ENCODE measurements at places on chromosomes 1 and 21.

- no peak for DNase-seq
Observed at GRCh38 chr1:12499539-12500240, 118.3 kb downstream of the DHRS3 start.

DNA sequence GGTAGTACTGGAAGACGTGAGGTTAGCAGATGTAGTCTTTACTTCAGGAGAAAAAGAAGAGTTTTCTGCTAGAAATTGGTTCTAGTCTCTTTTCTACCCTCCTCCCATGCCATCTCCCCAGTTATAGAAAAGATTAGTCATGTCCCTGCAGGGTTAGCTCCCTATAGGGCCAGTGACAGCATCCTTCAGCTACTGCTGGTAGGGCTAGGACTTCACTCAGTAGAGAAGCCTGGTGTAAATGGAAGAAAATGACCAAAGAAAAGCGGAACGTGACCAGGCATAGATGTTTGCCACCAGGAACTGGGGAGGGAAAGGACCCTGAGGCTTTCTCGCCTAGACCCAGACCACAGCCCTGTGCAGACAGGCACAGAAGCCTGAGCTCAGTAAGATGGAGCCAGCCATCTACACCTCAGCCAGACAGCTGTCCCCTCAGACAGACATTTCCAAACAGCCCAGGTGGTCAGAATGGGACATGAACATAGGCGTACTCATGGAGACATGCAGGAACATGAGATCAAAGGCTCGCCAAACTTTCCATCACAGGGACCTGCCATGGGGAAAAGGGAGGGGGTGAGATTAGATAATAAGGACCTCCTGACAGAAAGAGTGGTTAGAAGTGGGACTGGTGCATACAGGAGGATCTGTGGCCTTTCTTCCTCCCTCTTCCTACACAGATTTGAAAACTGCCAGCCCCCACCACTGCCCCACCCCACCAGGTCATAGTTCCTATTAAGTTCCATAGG is 23.5 kb upstream of the SLAMF9 start:
- DNase-seq = no peak

DNA sequence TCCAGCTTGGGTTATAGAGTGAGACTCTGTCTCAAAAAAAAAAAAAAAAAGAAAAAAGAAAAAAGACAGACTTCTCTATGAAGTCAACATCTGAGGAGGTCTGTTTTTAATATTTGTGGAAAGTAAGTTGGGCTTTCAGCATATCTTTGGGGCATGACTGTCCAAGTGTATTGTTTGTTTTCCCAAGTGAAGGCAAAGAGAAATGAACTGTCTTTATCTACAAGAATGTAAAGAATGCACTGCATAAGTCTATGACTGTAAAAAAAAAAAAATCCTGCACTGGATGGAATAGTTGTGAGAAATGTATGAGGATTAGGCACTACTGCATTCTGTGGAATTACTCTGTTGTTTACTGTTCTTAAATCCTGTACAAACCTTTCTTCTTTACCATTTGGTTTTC is 45.6 kb upstream of the TMEM61 start:
- DNase-seq = no peak

DNA sequence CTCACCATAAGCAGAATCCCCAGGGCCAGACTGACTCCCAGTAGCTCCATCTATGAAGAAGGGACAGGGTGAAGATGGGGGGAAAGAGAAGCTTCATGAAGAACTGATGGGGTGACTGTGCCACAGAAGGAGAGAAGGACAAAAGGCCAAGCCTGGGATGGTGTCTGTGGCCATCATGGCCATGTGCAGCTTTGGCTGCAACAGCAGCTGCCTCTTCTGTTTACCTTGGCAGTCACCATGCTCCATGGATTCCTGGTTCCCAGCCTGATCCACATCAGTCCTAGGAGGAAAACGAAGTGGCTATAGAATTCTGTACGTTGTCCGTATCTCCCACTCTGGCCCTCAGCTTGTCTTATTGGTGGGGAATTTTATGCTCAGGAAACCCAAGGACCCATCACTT is 12.0 kb downstream of the SEMA6C start:
- no peak for DNase-seq

DNA sequence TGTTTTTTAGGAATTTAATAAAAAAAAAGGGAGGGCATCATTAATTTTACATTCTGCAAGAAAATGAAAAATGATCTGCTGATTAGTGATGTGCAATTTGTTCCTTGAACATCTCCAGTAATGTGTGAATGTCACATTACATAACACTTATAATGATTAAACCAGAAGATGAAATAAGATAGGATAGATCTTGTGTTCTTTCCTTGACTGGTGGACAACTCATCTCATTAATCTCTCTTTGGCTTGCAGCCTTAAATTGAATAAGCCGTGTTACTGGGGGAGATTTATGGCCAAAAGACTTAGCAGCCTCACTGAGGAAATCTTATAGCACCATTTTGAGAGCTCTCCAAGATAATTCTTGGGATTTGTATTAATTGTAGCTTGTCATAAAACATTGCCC is 217.2 kb downstream of the ST6GALNAC3 start:
- DNase-seq = no peak

GRCh38 chr21:23887725-23888306 is 1719.5 kb downstream of the MRPL39 start:
- DNase-seq = peak; percentile 5

GRCh38 chr1:39540504-39541031 is 36.0 kb downstream of the PABPC4 start:
- no peak for DNase-seq

GRCh38 chr1:214124281-214124805 is 136.6 kb downstream of the PROX1 start:
- DNase-seq = no peak

GRCh38 chr1:206737729-206738201 is 32.8 kb upstream of the IL19 start:
- DNase-seq = peak; percentile 44

DNA sequence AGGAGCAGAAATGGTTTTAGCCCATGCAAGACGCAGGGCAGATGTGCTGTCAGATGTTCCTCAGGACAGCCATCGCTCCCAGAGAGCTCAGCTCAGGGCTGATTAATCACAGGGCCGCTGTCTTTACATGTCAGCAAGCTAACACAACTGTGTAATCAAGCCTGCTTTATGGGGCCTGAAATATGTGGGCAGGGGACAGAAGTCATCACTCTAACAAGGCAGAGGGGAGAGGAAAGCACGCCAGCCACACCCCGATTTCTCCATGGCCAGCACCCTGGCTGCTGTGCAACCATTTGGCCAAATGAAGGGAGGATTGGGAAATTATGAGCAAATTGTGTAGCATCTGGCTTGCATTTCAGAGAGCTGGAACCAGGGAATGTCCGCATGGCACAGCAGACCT is 368.8 kb downstream of the NPHP4 start:
- no peak for DNase-seq

- no peak for DNase-seq
Observed at GRCh38 chr1:209389258-209389657, 194.3 kb upstream of the CAMK1G start.

- no peak for DNase-seq
Observed at GRCh38 chr1:204760757-204761156, 75.2 kb upstream of the LRRN2 start.

- DNase-seq = no peak
Observed at GRCh38 chr1:42720868-42721267, 19.2 kb downstream of the CLDN19 start.

DNA sequence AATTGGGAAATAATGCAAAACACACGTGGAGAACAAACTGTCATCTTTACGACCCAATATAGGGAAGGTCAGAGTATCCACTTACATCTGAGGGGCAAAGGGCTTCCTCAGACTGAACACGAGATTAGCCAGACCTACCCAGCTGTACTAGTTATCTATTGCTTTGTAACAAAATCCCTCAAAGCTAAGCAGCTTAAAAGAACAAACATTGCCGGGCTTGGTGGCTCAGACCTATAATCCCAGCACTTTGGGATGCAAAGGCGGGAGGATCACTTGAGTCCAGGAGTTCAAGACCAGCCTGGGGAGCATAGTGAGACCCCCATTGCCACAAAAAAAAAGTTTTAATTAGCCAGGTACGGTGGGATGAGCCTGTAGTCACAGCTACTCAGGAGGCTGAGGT is 262.8 kb downstream of the LTN1 start:
- DNase-seq = no peak

- peak; percentile 29 for DNase-seq
Observed at GRCh38 chr1:200738949-200739651, 407 bp downstream of the CAMSAP2 start.

DNA sequence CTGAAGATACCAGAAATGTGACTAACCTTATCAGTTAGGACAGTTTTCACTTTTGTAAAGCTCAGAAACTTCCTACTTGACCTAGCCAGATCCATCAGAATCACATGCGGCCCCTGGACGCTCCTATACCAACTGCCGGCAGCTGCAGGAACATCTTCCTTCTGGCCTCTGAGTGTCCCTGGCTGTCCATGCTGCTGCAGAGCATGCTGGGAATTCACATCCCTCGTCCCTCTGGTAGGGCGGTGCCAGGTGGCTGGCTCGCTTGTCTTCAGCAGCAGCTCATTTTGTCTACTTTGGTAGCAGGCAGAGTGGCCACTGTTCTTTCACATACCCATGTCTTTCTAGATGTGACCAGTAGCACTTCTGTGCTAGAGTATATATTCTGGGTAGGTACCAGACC is 34.4 kb downstream of the HHAT start:
- DNase-seq = no peak

DNA sequence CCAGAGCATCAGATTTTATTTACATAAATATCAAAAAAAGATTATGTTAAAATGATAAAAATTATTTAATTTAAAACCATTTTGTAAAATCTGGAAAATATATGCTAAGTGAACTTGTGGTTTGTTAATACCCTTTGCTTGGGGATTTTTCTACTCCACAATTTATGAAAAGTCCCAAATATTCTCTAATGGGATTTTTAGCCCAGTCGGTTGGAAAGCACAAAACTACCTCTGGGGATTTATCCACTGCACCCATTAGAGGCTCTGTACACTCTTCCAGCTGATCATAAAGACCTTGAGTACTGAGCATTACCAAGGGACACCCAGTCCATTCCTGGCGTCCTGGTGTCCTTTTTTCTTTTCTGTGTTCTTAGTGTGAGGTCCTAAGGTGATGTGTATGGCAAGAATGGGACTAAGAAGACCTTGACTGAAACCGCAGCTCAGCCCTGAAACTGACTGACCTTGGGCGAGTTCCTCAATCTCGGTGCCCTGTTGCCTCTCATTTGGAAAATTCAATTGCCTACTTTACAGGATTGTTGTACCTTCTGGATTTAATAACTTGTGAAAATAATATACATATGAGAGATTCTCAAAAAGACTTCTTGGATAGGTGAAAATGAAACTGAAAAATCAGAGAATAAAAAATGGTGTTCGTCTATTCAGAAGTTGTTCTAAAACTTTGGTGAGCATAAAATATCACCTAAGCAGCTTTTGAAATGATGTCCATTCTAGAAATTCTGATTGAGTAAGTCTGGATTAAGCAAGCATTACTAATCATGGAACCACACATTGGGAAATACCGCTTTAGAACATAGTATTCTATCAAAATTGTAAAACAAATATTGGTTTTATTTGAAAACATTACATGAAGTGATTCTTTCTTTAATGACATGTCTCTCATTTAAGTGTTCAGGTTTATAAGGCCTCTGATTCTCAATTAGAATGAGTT is 21.5 kb upstream of the SAMSN1 start:
- DNase-seq = no peak

DNA sequence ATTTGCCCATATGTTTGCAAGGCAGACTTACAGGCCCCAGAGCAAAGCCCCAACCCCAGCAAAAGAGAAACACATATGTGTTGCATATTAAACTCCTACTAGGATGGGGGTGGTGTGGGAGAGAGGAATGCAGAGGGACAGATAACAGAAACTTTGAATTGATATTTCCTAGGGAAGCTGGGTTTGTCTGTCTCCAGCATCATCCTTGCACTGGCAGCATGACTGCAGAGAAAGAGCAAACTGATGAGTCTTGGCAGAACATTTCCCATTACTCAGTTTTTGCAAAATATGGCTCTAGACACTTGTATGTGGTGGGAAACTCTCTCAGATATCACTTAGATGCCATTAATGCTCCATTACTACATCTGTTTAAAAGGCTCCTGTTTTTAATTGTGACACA is 43.8 kb upstream of the MARK1 start:
- DNase-seq = no peak

DNA sequence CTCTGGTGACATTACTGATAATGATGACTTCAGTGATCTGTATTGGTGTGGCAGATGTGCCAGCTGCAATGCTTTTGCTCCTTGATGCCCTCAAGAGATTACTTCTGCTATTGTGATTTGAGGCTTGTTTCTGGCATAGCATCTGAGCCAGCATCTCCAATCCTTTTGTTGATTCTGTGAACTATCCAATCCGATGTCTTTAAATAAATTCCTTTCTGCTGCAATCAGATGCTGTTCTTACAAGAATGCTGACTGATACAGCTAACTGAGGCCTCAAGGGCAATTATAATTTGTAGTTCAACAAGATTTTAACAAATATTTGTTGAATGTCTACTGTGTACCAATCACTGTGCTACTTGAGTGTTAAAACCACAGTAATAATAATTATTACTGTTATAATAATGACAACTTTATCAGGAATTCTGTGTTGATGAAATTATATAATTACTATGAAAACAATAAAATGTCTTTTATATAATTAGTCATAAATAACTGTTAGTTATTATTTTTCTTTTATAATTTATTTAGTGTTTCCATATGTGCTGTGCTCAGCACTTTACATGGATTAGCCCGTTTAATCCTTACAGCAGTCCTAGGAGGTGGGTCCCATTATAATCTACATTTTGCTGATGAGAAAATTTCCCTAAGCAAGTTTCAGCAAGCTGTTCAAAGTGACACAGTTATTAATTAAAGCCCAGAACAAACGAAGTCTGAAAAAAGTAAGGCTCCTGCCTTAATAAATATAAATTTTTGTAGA is 308.2 kb downstream of the BRINP3 start:
- no peak for DNase-seq

Data from activated CD4-positive, alpha-beta T cell treated with anti-CD3 and anti-CD28 coated beads, Interleukin-2, amount 50 U/mL, for 48 hours (primary cell).